ENCODE measurements at places on chromosomes 12 and 14. TPM values are rescaled to one million over a fixed set of nuclear protein-coding genes. Genes with fewer than 3 reads are reported as not detected.

Gene SLC6A15
- total RNA-seq, result 0.34 TPM

Gene SALL2
- total RNA-seq, result 10.0 TPM

Gene BEGAIN
- total RNA-seq, result 1.6 TPM

Gene SLC22A17
- 13.4 TPM for total RNA-seq

Gene HSPB8
- 34.4 TPM for total RNA-seq

Gene CISTR
- not detected for total RNA-seq

Gene LRRC10
- not detected for total RNA-seq

Gene C12orf60
- 0.55 TPM for total RNA-seq

Gene RPL10L
- not detected for total RNA-seq

Gene SYCP3
- 1.2 TPM for total RNA-seq

Measured in lung (tissue), 17 donors.